Uterus (tissue), 4 donors: ENCODE measurements at places on chromosomes 1 and 21.

DNA sequence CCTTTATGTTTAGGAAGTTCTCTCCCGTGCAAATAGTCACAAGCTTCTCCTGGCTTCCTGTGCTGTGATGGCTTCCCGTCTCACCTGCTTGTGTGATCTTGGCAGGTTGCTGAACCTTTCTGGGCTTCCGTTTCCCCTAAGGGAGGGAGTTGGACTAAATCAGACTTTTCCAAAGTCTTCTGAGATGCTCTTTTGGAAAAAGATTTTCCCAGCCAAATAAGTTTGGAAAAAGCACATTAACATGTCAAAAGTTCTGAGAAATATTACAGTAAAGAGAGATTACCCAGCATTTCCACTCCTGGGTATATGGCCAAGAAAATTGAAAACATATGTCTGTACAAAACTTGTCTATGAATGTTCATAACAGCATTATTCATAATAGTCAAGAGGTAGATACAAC lies 36.0 kb upstream of the TENT5C start:
- H3K4me3 ChIP-seq = no peak overlapping the region
- H3K4me1 ChIP-seq = no peaks in the 10 kb centered on the region
- no peak for DNase-seq
- H3K27ac ChIP-seq = no peak overlapping the region
- no peaks in the 10 kb centered on the region for H3K36me3 ChIP-seq

DNA sequence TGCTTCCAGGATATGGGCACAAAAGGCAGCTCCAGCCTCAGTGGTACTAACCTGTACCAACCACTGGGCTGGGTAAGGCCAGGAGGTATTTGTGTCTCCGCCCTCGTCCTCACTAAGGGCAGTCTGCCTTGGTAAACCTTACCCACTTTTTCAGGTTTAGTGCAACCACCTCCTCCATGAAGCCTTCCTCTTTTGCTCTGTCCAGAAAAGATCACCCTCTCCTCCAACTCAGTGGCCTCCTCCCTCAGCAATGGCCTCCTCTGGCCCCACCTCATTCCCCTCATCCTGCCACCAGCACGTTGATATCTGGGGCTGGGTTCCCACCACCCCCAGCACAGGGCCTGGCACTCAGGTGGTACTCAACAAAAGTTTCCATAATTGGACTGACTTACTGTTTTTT lies 161.5 kb downstream of the GRIK3 start:
- no peaks in the 10 kb centered on the region for H3K27me3 ChIP-seq
- no peak overlapping the region for H3K27ac ChIP-seq
- H3K36me3 ChIP-seq = no peaks in the 10 kb centered on the region
- no peak overlapping the region for H3K4me3 ChIP-seq
- DNase-seq = no peak

GRCh38 chr1:118116909-118117308 lies 68.1 kb downstream of the SPAG17 start:
- no peaks in the 10 kb centered on the region for H3K27me3 ChIP-seq
- no peak for DNase-seq
- H3K36me3 ChIP-seq = no peaks in the 10 kb centered on the region
- no peak overlapping the region for H3K27ac ChIP-seq

GRCh38 chr1:52925571-52926005 lies 1.5 kb upstream of the SCP2 start:
- peak overlapping the region; percentile 15 for H3K4me3 ChIP-seq
- H3K27me3 ChIP-seq = no peaks in the 10 kb centered on the region
- H3K36me3 ChIP-seq = no peaks in the 10 kb centered on the region
- H3K27ac ChIP-seq = peak overlapping the region; percentile 47
- peak; percentile 39 for DNase-seq

DNA sequence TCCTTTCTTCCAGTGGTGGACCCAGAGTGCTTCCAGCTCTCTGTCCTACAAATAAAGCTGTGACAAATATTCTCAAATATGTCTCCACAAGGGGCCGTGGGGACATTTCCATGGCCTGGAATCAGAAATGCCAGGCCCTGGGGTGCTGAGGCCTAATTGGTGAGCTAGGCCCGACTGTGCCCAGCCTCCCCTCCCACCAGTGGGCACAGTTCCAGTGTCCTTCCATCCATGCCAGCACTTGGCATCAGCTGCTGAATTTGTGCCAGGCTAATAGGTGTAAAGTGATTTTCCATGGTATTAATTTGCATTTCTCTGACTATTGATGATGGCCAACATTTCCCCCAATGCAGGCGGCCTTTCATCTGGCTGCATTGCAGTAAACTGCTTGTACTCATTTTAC lies 48.5 kb upstream of the B3GALT5 start:
- no peaks in the 10 kb centered on the region for H3K36me3 ChIP-seq
- H3K4me3 ChIP-seq = no peak overlapping the region
- no peaks in the 10 kb centered on the region for H3K4me1 ChIP-seq
- no peak for DNase-seq
- no peaks in the 10 kb centered on the region for H3K27me3 ChIP-seq

GRCh38 chr1:11358984-11359383 lies 86.0 kb downstream of the UBIAD1 start:
- H3K27ac ChIP-seq = no peak overlapping the region
- no peaks in the 10 kb centered on the region for H3K36me3 ChIP-seq
- H3K4me3 ChIP-seq = no peak overlapping the region
- DNase-seq = no peak
- no peaks in the 10 kb centered on the region for H3K27me3 ChIP-seq
- no peaks in the 10 kb centered on the region for H3K4me1 ChIP-seq

DNA sequence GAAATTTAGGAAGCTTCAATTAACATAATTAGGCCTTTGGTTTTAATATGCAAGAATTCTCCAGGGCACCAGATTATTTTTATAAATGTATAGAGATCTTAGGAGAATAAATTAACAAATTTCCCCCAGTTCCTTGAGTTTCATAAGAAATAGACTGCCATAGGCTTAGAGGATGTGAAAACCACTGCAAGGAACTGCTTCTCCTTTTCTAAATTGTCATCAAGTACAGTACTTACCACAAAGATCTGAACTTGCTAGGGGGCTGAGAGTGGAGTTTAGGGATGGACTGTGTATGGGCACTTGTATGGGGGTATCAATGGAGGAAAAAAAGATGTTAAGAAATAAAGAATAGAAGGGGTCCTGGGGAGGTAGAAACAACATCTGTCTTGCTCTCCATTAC lies 31.1 kb downstream of the LHX8 start:
- H3K4me1 ChIP-seq = no peaks in the 10 kb centered on the region
- DNase-seq = no peak
- no peaks in the 10 kb centered on the region for H3K36me3 ChIP-seq
- no peaks in the 10 kb centered on the region for H3K27me3 ChIP-seq
- no peak overlapping the region for H3K4me3 ChIP-seq

- H3K27ac ChIP-seq = no peak overlapping the region
- H3K36me3 ChIP-seq = no peaks in the 10 kb centered on the region
- H3K27me3 ChIP-seq = no peaks in the 10 kb centered on the region
- DNase-seq = no peak
- H3K4me3 ChIP-seq = no peak overlapping the region
- no peaks in the 10 kb centered on the region for H3K4me1 ChIP-seq
Observed at GRCh38 chr1:14294860-14295536, 303.5 kb upstream of the KAZN start.

DNA sequence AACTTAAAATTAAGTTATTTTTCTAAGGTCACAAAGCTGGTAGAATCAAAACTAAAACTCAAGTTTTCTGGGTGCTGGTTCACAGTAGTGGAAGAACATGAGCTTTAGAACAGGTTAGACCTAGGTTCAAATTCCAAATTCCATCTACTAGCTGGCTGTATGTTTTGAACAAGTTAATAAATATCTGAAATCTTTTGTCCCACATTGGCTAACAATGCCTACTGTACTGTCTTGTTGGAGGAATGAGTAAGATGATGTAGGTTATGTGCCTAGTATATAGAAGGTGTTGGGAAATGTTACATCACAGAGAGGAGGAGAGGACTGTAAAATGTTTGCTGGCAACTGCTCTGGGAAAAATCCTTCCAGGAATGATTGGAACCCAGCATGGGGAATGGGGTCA lies 14.0 kb upstream of the CD247 start:
- H3K4me1 ChIP-seq = no peaks in the 10 kb centered on the region
- no peak overlapping the region for H3K4me3 ChIP-seq
- DNase-seq = no peak
- H3K27ac ChIP-seq = no peak overlapping the region
- no peaks in the 10 kb centered on the region for H3K36me3 ChIP-seq

DNA sequence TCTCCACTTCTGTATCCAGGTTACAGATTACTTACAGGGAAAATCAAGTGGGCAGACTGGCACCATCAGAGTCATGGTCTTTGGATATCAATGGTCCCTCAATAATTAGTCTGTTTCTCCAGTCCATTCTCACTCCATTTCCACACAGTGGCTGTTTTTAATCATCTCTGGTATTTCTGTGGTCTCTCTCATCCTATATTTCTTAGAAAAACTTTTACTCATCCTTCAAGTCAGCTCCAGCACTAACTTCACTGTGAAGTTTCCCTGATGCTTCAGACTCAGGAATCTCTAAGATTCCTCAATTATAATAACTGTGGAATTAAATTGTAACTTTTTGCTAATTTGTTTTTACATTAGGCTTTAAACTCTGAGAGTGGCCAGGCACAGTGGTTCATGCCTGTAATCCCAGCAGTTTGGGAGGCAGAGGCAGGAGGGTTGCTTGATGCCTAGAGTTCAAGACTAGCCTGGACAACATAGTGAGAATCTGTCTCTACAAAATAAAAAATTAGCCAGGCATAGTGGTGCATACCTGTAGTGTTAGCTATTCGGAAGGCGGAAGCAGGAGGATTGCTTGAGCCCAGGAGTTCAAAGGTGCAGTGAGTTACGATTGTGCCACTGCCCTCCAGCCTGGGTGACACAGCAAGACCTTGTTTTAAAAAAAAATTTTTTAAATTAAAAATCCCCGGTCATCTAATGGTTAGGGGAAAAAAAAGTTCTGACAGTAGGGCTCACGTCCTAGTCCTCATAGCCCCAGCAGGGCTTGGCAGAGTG lies 10.6 kb downstream of the CD160 start:
- H3K4me1 ChIP-seq = no peaks in the 10 kb centered on the region
- no peak overlapping the region for H3K4me3 ChIP-seq
- H3K27me3 ChIP-seq = no peaks in the 10 kb centered on the region
- no peaks in the 10 kb centered on the region for H3K36me3 ChIP-seq
